ENCODE measurements at places on chromosomes 16 and 17.

DNA sequence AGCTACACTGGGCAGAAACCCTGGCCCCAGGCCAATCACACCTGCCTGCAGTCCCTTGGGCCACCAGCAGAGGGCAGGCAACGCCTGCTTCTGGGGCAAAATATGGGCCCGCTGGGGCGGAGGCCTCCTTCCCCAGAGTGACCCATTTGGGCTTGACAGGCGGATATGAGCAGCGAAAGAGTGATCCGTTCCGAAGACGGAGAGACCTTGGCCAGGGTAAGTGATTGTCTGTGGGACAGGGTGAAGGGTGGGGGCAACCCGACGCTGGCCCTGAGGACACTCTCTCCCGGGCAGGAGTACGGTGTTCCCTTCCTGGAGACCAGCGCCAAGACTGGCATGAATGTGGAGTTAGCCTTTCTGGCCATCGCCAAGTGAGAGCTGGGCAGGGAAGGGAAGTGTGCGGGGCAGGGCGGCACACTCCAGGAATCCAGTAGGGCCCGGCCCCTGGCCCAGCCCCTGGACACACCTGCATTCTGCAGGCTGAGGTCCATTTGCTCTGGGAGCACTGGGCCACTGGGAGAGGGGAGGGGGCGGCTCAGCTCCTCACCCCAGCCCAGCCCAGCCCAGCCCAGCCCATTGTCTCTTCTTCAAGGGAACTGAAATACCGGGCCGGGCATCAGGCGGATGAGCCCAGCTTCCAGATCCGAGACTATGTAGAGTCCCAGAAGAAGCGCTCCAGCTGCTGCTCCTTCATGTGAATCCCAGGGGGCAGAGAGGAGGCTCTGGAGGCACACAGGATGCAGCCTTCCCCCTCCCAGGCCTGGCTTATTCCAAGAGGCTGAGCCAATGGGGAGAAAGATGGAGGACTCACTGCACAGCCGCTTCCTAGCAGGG, 3.5 kb upstream of the NHERF1 start:
- DNase-seq, result no peak

- peak; percentile 33 for DNase-seq
Observed at GRCh38 chr17:73710095-73710592, 65.9 kb upstream of the SDK2 start.

DNA sequence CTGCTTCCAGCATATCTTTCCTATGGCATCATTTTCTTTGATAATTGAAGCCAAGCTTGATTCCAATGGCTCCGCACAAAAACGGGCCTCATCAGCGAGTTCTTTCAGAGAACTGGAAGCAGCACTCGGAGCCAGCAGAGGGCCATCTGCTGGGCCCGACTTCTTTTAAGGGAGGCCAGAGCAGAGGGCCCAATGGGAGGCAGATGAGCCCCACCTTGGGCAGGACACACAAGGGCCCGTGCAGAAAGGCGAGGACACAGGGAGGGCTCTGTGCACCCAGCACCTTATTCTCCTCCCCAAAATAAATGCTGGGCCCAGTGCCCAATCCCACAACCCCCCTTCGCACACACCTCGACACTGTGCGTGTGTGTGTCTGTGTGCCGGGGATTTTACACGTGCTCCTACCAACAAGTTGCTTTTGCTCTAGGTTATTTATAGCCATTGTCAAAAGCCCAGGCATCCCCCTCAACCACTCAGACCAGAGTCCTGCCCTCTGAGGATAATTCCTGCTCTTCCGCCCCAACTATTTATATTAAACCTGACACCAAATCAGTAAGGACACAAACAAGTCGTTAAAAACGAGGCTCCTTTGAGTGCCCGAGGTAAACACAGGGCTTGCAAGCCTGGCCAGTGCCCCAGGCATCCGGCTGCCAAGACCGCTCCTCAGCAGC, 6.8 kb downstream of the AXIN2 start:
- DNase-seq, result no peak

DNA sequence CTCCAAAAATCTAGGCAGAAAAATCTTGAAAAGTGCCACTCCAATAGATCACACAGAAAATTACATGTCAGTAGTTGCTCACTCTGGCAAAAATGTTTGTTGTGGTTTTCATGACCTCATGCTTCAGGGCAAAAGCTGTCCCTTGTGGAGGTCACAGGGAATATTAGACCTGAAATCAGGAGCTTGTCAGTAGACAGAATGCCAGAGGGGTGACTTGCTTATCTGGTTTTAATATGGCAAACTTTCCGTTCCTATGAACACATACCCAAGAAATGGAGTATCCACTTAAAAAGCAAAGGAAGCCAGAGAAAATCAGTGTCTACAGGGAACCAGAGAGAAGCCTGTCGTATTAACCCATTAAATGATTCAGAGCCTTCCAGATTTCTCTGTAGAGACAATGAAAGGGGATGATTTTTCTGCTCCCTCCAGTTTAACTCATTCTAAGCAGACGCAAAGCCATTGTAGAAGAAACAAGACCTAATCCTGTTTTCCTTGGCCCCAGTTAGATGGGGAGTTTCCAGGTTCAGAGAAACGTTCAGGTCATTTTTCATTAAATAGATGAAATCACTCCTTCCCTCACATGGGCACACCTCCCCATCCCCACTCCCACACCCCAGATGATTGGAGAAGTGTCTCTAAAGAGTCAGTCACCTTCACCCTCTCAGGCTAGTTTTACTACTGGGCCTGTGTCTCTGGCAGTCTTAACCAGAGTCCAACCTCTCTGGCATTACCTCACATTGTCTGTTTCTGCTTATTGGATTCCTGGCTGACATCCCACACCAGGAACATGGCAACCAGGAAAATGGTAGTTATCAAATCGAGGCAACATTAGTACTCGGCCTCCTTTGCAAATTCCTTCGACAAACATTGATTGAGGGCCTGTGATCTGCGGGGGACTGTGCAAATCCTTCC, 6.0 kb downstream of the SOX9 start:
- peak; percentile 7 for DNase-seq

GRCh38 chr17:55776271-55776670, 25.4 kb downstream of the PCTP start:
- DNase-seq, result no peak

GRCh38 chr16:87824991-87825841, 44.1 kb downstream of the SLC7A5 start:
- no peak for DNase-seq

DNA sequence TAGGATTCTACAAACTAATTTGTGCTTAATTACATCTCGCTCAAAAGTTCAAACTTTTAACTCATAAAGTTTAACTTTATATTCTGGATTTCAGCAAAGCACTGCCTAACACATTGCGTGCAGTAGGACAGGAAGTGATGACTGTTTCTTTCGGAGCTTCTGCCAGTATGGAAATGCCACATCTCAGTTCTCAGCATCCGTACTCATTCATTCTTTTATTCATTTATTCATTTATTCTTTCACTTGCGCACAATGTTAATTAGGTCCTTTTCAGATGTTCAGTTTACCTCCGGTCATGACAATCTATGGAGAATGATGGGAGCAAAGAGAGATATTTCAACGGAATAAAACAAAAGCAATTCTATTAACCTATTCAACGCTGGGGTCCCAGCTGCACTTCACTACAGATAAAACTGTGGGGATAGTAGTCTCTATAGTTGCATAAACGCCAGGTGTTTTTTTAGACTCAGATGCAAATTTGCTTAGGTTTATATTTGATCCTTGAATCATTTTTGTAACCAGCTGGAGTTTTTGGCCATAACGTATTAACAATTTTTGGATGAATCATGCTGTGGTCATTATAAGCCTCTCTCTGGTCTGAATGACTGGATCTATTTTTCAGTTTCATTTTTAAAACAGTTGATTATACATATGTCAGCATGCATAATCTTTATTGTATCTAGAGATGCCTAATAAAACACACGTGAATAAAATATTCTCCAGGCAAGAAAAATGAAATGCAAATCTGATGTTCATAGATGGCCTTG, 143.9 kb downstream of the KCNJ2 start:
- DNase-seq, result no peak

DNA sequence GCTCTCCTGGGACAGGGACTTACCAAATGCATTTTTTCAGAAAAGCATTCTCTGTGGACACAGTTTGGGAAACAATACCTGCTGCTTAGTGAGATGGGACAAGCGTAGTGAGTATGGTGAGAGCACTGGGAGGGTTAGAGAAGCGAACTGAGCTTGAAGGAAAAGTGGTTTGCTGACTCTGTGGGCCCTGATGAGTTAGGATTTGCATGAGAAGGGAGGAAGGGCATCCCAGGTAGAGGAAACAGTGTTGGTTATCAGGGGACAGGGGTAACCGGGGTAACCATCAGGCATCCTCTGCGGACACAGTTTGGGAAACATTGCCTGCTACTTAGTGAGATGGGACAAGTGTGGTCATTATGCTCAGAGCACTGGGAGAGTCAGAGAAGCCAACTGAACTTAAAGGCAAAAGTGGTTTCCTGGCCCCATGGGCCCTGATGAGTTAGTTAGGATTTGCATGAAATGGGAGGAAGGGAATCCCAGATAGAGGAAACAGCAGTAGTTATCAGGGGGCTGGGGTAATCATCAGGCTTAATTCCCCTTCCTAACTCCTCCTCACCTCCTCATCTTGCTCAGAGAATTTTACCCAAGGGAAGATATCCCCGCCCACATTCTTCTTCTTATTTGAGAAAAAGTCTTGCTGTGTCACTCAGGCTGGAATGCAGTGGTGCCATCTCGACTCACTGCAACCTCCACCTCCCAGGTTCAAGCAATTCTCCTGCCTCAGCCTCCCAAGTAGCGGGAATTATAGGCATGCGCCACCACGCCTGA, 319.3 kb downstream of the RBFOX1 start:
- DNase-seq, result no peak

DNA sequence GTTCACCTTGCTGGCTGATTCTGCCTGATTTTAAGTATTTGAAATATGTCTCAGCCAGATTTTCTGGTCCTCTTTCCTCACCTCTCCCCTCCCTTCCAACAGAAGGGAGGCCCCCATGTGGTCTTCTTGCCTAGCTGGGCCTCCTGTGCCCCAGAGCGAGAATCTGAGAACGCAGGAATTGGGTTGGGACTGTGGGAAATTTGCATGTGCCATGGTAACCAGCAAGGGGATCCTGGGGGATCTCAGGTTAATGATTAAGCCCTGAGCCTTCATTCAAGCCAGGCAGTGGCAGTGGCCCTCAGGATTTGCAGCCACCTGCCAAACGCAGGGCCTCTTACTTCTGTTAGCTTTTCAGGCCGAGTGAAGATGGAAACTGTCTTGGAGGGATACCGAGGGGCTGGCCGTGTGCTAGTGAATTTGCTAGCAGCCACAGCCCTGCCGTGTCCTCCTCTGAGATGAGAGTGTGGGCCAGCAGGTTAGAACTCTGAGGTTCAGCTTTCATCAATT, 40.2 kb downstream of the KSR1 start:
- DNase-seq, result no peak
